MM.1S (cell line): ENCODE measurements at places on chromosomes 12 and 14.

DNA sequence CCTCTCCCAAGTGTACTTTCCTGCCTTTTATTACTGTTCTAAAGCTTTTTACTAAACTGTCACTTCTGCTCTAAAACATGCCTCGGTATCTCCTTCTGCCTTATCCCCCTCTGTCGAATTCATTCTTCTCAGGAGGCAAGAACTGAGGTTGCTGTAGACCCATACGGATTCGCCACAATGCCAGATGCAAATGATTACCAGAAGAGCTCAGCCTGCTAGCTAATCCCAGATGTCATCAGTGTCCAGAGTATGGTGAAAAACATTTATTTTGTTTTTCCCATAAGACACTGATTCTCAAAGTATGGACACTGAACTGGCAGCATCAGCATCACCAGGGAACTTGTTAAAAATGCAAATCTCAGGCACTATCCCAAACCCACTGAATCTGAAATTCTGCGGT, 359.3 kb downstream of the TMTC2 start:
- DNase-seq = no peak

DNA sequence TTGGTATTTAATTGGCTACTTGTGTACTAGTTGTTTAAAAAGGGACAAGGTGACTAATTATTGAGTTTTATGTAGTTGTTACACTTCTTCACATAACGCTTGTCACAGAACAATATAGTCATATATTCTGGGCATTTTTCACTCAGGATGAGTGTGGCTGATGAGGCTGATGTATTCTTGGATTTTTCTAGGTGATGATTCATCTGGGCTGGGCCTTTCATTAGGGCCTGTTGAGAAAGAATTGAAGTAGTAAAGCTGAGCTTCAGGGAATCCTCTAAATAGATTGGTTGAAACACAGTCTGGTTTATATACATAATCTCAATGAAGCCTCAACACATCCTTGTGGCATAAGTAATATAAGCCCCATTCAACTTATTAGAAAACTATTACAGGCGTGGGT, 445.7 kb downstream of the DAD1 start:
- no peak for DNase-seq

DNA sequence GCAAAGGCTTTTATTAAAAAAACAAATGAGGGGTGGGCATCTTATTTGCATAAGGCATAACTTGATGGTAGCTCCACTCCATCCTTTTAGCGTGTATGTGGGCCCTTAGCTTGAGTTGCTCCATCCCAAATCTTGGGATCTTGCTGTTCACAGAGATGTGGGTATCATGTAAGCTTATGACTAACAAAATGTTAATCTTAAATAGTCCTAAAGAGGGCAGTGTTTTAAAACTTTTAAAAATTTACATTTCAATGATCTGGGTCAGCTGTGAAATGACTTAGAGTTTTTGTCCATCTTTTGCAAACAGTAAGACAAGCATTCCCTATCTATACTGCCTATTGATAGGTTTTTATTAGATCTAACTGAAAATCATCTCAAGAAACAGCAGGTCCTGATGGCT, 86.0 kb downstream of the SLCO1A2 start:
- DNase-seq = peak; percentile 35

GRCh38 chr12:59066445-59066844, 146.1 kb upstream of the LRIG3 start:
- DNase-seq = no peak
